Foreskin melanocyte (primary cell): ENCODE measurements at places on chromosomes 4 and X.

- DNase-seq, result no peak
Observed at GRCh38 chrX:24876530-24877287, 139.1 kb downstream of the ARX start.

GRCh38 chrX:25925946-25926345 is 212.2 kb upstream of the MAGEB18 start:
- DNase-seq, result no peak

DNA sequence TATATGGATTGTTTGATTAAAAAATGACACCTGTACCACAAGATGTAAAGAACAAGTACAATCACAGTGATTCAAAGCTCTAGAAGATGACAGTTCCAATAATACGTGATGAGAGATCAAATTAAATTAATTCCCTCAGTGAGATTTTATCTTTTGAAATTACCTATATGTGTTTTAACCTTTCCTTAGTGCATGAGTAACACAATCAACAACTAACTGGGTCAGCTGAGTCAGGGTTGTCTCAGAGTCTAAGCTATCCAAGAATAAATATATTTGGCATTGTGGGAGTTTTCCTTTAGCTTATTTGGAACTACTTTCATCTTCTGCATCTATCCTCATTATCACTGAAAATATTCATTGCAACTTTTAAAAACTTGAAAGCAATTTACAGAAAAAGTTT is 162.8 kb downstream of the WDFY3 start:
- DNase-seq, result no peak

DNA sequence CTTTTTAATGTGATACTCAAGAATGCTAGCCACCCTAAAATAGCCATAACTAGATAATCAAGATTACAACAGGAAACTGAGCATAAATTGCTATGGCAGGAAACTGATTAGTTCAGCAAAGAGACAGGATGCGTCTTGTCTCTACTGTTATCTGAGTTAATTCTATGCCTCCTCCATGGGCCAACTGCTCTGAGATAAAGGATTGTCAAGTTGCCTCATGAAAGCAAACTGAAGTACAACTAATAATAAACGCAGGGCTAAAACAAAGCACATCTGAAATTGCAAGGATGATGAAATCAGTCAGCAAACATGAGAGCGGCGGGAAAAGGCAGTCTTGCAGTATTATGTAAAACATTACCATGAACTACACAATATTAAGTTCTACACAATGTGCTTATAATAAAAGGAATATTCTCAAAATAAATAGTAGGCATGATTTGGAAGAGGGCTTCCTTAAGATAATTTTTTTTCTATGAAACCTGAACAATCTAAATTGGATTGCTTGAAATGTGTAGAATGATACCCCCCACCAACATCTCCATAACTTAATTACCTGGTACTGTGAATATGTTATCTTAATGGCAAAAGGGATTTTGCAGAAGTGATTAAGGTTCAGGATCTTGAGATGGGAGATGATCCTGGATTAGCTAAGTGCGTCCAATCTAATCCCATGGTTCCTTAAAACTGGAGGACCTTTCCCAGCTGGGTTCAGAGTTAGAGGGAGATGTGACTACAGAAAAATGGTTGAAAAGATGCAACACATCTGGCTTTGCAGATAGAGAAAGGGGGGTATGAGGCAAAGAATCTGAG is 65.9 kb downstream of the ANTXR2 start:
- no peak for DNase-seq

DNA sequence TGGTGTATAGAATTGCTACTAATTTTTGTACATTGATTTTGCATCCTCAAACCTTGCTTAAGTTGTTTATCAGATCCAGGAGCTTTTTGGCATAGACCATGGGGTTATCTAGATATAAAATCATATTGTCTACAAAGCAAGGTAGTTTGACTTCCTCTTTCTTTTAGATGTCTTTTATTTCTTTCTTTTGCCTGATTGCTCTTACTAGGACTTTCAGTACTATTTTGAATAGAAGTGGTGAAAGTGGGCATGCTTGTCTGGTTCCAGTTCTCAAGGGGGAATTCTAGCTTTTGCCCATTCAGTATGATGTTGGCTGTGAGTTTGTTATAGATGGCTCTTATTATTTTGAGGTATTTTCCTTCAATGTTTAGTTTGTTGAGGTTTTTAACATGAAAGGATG is 187.9 kb upstream of the LCORL start:
- DNase-seq, result no peak

GRCh38 chr4:48100256-48100655 is 33.8 kb downstream of the TXK start:
- no peak for DNase-seq

GRCh38 chr4:90328558-90328957 is 201.4 kb downstream of the CCSER1 start:
- peak; percentile 41 for DNase-seq

DNA sequence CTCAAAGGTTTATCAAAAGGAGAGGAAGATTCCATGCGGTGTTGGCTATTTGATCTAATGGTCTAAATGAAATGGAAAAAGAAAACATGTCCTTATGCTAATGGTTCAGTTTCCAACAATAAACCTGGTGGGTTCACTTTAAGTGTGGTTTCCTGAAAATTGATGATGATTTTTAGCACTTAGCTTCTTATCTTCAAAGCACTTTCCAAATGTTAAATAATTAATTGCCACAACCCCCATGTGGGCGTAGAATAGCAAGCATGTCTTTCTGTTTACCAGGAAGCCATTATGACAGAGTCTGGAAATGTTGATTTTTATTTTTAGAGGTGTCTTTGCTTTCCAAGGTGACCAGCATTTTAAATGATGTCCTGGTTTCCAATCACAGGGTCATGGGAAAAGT is 134.8 kb upstream of the SLC4A4 start:
- no peak for DNase-seq

DNA sequence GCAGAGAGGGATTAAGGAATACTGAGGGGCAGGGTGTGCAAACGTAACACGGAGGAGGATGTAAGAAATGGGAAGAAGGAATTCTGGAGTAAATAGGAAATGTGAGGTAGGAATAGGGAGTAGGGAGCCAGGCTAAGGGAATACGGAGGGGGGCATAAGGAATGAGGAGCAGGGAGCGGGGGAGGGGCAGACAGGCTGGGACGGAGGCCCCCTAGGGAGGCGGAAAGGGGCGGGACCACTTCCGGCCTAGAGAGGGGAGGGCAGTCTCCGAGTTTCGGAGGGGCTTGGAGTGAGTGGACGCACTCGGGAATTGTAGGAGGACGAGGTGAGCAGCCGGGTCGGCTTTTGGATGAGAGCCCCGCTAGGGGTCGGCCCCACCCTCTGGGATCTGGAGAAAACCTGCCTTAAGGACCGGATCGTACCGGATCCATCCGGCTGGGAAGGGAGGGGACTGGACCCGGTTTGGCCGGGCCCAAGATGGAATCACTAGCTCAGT is 612 bp downstream of the MAGED2 start:
- no peak for DNase-seq

GRCh38 chrX:103215425-103215991 is 600 bp downstream of the BEX4 start:
- no peak for DNase-seq

- no peak for DNase-seq
Observed at GRCh38 chr4:4344915-4345527, 41.9 kb upstream of the NSG1 start.

DNA sequence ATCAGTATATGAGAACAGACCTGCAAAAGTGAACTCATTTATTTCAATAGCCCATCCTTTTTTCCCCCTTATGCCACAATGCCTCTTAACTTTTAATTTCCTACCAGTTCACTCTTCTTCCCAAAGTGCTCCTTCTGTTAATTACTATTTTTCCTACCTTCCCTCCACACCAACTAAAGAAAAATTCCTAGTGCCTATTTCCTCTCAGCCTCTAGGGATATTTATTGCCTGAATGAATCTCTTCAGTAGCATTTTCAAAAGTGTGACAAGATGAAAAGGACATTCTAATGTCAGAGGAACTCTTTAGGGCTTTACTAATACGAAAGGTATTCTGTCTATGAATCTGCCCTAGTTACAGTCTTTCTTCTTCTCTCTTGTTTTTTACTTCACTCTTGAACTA is 181.1 kb upstream of the SPRY1 start:
- no peak for DNase-seq

DNA sequence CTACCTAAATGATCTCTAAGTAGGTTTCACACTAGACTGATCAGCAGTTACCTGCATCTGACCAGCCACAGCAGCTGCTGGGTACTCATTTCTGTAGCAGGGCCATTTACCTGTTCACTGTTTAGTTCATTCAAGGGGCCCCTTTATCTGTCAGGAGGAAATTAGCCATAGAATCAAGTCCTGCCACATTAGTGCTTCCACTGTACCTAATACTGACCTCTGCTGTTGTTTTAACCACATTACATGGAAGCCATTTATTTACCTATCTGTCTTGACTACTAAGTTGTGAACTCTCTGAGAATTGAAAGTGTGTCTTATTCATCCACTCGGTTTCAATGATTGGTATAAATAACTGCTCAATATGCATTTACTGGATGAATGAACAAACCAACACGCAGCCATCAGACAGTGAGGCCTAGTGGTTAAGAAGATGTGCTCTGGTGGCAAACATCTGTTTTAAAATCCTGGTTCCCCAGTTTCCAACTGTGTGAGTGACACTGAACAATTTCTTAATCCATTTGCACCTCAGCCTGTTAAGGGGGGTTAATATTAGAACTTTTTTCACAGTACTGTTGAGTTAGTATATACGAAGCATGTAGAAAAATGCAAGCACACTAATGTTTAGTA is 30.0 kb upstream of the ANXA5 start:
- peak; percentile 64 for DNase-seq

DNA sequence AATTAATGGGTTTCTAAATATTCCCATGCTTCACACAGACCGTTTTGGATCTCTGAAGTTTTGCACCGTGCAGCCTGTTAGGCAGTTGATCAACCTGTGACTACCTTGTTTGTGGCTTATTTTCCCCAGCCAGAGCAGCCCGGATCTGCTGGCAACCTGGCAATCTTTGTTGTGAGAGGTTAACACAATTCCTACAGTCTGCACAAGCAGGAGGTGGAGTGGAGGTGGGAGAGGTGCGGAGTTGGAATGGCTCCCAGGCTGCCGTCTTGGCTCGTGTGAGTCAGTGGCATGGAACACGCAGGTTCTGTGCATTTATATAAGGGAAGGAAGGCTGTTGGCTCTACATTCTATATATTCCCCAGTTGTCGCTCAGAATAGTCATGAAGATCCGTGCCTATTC is 70.9 kb upstream of the STOX2 start:
- DNase-seq, result no peak

DNA sequence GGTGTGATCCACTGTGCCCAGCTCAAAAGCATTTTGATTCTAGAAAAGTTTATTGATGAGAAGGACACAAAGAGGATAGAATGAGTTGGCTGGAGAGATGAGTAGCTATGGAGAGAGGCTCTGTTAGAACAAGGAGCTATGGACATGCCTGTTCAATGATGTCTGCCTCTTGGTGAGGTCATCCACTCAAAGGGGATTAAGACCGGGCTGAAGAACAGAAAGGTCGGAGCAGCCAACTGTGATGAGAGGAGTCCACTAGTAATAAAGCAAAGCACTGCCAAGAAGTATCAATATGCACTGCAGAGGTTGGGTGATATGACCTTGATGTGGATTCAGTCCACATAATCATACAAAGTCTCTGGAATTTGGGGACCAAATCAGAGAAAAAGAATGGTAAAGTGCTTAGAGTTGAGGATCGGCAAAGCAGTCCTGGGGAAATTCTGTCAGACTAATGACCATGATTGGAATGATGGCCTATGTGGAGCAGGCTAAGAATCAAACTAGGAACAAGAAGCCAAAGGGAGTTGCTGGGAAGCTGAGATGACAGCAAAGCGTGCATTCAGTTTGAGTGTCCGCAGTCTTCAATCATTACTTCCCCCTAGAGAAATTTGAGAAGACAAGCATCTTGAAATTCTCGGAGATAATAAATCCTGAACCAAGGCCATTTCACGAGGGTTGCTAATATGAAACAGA is 55.7 kb upstream of the MMAA start:
- DNase-seq, result no peak

GRCh38 chr4:109040441-109040840 is 262.0 kb downstream of the COL25A1 start:
- no peak for DNase-seq

DNA sequence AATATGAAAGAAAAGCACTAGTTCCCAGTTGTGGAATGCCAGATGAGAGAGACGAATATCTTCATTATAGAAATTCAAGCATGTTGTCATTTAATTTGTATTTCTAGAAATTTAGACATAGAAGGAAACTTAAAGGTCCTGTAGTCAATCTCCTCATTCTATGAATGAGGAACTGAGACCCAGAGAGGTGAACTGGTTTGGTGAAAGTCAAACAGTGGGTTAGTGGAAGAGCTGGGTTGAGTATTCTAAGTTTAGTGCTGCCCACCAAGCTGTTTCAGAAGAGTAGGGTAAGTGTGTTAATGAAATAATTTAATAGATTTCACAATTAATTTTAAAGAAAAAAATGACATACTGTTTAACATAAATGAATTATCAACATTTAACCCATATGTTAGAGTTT is 655.2 kb downstream of the FAM133A start:
- DNase-seq, result no peak

GRCh38 chr4:174579421-174579820 is 57.1 kb upstream of the HPGD start:
- no peak for DNase-seq

DNA sequence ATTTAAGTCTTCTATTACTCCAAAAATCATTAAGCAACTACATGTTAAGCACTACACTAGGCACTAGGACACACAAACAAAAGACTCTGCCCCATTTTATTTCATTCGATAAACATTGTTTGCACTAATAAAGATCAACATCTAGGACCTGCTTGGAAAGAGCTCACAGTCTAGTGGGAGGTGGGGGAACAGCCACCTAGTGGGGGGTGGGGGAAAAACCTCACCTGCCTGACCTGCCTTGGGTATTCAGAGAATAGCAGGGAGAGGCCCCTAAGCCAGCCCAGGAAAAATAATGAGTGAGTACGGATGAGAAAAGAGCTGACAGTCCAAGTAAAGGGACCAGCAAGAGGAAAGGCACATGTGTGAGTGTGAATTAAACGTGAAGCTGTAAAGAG is 52.2 kb downstream of the PRDM5 start:
- DNase-seq, result no peak
